ENCODE measurements at places on chromosomes 6 and 20.

DNA sequence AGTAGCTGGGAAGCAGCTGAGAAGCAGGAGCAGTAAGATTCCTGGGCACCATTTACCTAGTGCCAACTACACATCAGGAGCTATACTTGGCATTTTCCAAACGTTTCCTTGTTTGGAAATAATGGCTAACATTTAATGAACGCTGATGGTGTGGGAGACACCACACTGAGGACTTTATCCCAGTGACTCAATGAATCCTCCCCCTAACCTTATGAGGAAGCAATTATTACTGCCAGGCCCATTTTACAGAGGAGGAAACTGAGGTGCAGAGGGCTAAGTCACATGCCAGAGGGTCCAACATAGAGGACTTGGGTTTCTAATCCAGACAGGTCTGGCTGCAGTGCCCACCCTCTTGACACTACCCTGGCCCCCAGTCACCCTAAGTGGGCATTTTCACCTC is 6.1 kb downstream of the PTGIS start:
- no peak for DNase-seq

DNA sequence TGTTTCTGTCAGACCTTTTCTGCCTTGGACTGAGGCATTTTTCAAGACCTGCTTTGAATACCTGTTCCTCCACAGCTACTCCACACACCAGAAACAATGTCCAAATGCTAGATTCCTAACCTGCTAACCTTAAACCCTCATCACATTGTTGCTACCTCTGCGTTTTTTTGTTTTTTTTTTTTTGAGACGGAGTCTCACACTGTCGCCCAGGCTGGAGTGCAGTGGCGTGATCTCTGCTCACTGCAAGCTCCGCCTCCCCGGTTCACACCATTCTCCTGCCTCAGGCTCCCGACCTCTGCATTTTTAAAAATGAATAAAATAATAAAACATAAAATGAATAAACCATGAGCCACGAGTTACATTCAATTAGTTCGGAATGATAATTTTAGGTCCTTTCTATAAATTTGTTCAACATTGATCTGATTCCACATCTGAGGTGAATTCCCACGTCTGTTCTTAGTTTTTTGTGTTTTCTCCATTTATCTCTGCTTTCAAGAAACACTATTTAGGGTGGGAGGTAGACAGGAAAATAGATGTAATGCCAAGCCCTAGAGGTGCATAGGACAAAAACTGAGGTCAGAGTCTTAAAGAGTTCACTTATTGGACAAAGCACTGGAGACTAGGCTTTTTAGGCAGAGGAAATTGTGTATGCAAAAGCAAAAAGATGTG is 1.3 kb downstream of the C6orf89 start:
- no peak for DNase-seq

- no peak for DNase-seq
These were observed 3.4 kb upstream of the SLC22A23 start for GRCh38 chr6:3460253-3460652.

GRCh38 chr20:51095633-51096521 is 73.0 kb upstream of the KCNG1 start:
- no peak for DNase-seq

DNA sequence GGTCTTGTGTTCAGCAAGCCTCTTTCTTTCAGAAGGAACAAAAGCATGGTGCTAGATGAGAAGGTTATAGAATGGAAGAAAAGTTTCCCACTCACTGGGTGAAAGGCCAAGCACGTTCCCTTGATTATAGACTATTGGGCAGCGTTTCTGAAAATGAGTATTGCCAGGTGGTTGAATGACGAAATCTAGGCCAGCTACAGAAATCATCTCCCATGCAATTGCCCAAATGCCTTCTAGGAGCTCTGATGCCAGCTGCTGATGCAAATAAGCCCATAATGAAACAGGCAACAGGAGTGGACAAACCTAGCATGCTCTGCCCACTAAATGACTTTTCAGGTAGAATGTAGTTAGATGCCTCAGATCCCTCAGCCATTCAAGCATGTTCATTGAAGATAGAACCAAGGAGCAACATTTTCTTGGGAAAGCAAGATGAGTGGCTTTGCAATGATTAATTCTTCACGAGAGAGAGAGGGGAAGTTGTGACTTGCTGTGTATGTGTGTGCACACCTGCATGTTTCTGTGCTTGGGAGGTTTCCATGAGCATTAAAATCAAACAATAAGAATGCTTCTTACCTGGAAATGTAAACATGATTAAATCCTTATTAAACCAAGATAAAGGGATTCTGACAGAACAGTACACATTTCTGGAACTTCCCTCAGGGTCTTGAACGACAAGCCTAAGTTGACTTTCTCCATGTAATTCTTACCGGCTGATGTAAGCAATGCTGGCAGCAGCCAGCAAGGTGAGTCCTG is 43.6 kb downstream of the ADTRP start:
- no peak for DNase-seq

GRCh38 chr20:3483784-3484183 is 13.0 kb downstream of the ATRN start:
- DNase-seq: no peak

DNA sequence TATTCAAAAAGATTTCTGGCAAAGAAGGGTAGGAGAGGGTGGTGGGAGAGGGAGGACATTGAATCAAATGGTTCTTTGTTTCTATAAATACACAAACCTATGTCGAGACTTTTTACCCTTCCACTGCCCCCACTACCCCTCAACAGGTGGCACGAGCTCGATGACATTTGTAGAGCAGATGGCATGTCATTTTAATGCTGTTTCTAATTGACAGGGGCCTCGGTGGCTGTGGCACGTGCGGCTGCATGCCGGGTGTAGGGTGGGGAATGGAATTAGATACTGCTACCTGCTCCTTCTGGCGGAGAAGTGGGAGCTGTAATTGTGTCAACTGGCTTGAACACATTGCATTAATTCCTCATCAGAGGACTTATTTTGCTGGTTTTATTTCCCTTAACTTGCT is 29.1 kb upstream of the SASH1 start:
- DNase-seq: no peak

DNA sequence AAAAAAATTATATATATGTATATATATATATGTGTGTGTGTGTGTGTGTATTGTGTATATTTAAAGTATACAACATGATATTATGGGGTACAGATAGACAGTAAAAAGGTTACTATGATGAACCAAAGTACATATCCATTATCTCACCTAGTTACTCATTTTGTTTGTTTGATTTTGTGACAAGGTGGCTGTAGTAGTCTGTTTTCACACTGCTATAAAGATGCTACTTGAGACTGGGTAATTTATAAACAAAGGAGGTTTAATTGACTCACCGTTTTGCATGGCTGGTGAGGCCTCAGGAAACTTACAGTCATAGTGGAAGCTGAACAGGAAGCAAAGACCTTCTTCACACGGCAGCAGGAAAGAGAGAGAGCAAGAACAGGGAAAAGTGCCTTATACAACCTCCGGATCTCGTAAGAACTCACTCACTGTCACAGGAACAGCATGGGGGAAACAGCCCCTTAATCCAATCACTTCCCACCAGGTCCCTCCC is 30.2 kb upstream of the DACT2 start:
- DNase-seq: no peak

DNA sequence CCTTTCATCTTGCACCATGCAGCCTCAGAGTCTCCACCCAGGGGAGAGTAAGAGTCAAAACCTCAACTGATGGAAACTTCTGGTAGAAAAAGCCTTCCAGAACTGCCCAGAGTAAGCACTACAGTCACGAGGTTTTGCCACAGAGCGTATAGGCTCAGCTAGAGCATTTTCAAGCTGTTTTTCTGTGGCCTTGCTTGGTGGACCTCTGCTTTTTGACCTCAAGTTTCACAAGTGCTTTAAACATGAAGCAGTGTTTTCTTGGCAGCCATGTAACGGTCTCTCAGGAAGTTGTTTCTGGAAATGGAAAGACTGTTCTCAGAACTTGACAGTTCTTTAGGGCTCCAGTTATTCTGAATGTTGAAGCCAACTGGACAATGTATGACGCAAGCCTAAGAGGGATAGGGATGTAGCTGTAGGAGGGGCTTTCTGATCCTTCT is 146.5 kb downstream of the ZDHHC14 start:
- DNase-seq: no peak
